Activated CD8-positive, alpha-beta memory T cell treated with anti-CD3 and anti-CD28 coated beads for 48 hours (primary cell): ENCODE measurements at places on chromosomes 7 and 10.
A peak's percentile ranks its signal among the peaks of the same experiment; 100 is the strongest.

- peak; percentile 17 for DNase-seq
Observed at GRCh38 chr10:17144757-17145156, 15.1 kb upstream of the CUBN start.

GRCh38 chr7:20232848-20233247 lies 15.7 kb upstream of the MACC1 start:
- no peak for DNase-seq

GRCh38 chr10:88346144-88346977 lies 236.8 kb downstream of the RNLS start:
- DNase-seq, result no peak

GRCh38 chr7:155992538-155992937 lies 180.3 kb upstream of the SHH start:
- no peak for DNase-seq

- no peak for DNase-seq
Observed at GRCh38 chr10:119724593-119725516, 995 bp upstream of the INPP5F start.

DNA sequence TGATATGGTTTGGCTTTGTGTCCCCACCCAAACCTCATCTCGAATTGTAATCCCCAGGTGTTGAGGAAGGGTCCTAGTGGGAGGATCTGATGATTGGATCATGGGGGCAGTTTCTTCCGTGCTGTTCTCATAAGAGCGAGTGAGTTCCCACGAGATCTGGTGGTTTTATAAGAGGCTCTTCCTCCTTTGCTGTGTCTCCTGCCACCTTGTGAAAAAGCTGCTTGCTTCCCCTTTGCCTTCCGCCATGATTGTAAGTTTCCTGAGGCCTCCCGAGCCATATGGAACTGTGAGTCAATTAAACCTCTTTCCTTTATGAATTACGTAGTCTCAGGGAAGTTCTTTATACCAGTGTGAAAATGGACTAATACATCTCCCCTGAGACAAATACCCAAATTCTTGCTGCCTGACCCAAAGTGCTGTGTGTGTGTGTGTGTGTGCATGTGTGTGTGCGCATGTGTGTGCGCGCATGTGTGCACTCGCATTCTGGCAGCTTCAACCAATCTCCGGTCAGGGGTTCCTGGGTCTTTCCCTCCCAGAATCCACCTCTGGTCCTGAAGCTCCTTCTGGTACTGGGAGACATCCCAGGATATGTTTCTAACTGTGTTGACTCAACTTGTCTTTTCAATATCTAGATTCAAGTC lies 98.1 kb upstream of the LRRC4 start:
- no peak for DNase-seq

DNA sequence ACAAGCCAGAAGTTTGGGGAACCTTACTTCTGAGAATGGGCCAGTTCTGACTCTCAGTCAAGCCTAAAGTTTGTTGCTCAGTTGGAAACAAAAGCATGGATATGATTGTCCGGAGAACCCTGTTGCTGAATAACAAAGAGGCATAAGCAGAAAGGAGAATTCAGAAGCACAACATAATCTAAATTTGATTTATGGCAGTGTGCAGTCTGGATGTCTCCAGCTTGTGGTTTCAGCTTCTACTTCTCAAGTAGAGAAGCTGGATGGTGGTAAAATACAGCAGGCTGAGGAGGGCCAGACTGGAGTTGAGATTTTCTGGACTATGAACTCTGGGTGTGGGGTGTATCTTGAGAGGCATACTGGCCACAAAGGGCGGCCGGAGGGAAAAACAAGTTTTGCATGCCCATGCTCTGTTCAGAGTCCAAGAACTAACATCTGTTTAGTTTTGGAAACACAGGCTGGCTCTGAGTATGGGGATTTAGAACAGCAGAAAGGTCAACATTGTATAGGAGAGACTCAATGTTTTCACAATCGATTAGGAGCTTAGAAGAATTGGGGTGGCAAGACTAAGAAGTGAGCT lies 592.9 kb downstream of the CNTNAP2 start:
- DNase-seq, result no peak

- no peak for DNase-seq
Observed at GRCh38 chr7:96136600-96137239, 185.2 kb downstream of the SLC25A13 start.

- DNase-seq, result no peak
Observed at GRCh38 chr7:88013981-88014380, 79.9 kb downstream of the ADAM22 start.

DNA sequence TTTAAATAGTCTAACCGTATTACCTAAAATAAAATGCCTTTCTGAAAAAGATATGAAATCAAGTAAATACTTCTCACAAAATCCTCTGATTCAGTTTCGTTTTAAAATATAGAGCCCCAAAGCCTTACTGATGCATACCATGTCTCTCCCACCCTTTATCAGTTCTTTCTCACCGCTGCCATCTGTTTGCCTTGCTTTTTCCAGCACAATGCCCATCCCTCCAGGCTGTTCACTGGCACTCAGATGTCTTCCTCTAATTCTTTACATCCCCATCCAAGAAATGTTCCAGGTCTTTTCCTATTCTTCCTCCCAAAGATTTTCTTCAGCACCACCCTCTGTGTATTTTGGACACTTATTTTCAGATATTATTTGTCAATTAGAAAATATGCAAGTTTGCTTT lies 116.5 kb upstream of the LRRN3 start:
- DNase-seq, result no peak

DNA sequence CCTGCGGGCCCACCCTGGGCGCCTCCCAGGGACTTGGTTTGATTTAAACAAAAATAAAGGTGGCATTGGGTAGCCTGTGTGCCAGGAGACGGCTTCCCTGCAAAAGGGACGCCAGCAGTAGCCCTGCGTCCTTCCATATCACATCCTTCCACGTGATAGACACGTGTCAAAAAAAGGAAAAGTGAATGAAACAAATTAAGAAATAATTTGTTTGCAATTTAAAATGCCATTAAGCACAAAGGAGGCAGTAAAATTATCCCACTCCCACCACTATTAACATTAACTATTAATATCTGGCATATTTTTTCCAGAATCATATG lies 7.6 kb downstream of the TACR2 start:
- DNase-seq, result no peak

GRCh38 chr10:634256-634655 lies 55.2 kb downstream of the DIP2C start:
- no peak for DNase-seq

- DNase-seq, result no peak
Observed at GRCh38 chr10:10482613-10483012, 535.1 kb upstream of the CELF2 start.

GRCh38 chr10:132847856-132848255 lies 61.9 kb upstream of the NKX6-2 start:
- no peak for DNase-seq

DNA sequence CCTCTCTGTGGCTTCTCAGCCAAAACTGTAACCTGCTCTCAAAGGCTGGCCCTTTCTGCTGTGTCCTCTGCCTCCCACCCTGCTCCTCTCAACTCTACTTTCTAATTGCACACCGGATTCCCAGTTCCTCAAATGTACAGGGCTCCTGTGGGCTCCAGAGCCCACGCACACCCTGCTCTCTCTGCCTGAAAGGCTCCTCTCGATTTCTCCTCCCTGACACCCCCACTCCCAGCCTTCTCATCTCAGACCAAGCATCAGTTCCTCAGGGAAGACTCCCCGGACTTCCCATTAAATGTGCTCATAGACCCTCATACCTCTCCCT lies 111.7 kb upstream of the STEAP1B start:
- DNase-seq, result no peak

DNA sequence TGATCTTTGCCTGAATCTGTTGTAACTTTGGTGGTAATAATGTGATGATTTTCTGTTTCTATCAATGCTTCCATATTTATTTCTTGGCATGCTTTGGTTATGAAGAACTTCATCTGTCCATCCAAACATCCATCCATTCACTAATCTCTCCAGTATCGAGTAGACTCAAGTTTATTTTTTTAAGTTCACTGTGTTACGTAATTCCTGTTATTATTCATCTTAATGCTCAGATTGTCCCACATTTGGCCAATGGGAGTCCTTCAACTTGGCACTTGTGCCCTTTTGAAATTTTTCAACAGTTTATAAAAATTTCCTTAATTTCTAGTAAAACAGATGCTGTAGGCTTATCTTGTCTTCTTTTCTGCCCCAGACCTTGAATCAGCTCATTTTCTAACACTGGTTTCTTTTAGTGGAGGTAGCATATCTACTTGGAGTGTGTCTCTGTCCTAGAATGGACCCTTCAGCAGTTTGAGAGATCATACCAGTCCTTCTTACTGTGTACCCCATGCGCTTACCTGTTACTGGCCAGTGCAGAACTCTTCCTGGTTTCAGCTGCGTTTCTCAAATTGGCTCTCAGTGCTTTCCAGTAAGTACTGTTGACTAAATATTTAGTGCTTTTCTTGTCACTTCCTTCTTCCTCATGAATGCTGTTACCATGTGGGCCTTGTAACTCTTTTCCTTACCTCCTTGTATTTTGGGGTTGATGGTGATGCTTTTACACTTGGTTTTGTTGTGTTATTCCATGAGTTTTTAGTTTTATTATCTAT lies 100.8 kb downstream of the MLLT10 start:
- no peak for DNase-seq

DNA sequence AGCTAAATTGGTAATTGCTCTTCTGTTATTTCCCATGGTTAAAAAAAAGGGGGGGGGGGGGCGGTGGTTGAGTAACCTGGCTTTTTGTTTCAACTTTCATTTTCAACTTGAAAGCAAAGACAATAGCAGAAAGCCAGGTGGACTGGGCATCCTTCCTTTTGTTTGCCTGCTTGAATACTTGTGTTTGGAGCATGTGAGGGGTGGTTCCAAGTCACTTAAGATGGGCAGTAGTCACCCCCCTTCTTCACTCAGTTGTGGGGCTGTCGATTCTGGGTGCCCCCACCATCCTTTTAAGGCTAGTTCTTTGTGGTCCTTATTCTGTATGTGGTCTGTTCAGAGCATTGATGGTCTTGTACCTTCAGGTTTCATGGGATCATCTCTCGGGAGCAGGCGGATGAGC lies 165.6 kb upstream of the PRR15 start:
- DNase-seq, result no peak

DNA sequence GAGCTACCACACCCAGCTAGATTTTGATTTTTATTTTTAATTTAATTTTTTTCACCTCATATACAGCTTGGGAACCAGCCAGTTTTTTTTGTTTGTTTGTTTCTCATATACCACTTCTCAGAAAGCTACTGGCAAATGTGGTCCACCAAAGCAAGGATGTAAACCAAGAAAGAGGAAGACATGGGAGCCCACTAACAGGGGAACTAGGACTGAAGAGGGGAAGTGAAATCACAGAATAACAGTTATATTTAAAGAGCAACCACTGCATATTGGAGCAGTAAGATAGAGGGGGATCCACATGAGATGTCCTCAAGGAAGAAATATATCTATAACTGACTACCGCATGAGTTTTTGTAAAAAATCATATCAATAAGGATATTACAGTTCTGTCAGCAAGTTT lies 10.5 kb downstream of the CPVL start:
- DNase-seq, result no peak

- no peak for DNase-seq
Observed at GRCh38 chr7:47088329-47089067, 493.4 kb downstream of the TNS3 start.

- no peak for DNase-seq
Observed at GRCh38 chr7:117963264-117964197, 90.3 kb upstream of the CTTNBP2 start.

GRCh38 chr10:95572131-95572820 lies 11.1 kb upstream of the SORBS1 start:
- DNase-seq, result no peak

- no peak for DNase-seq
Observed at GRCh38 chr10:131770946-131771633, 129.7 kb upstream of the PPP2R2D start.

- DNase-seq, result no peak
Observed at GRCh38 chr10:68560943-68561864, 1.1 kb downstream of the TET1 start.

GRCh38 chr10:63491588-63492316 lies 26.0 kb upstream of the JMJD1C start:
- DNase-seq, result no peak

GRCh38 chr10:49225218-49225876 lies 37.2 kb upstream of the TMEM273 start:
- no peak for DNase-seq

DNA sequence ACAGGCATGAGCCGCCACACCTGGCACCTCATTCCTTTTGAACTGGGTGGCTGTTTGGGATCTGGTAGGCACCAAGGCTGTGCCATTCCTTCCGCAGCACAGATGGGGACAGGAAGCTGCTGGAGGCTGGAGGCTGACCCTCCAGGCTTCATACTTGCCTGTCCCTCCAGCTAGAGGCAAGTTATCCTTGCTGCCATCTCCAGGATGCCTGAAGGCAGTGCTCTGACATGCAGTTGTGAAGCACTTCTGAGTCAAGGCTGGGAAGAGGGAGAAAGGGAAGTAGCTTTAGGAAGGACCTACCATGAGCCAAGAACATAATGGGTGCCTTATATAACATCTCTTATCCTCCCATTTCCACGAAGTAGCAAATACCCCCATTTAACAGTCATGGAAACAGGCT lies 9.5 kb downstream of the MARVELD1 start:
- no peak for DNase-seq

- no peak for DNase-seq
Observed at GRCh38 chr10:120979435-120980278, 128.5 kb downstream of the WDR11 start.

DNA sequence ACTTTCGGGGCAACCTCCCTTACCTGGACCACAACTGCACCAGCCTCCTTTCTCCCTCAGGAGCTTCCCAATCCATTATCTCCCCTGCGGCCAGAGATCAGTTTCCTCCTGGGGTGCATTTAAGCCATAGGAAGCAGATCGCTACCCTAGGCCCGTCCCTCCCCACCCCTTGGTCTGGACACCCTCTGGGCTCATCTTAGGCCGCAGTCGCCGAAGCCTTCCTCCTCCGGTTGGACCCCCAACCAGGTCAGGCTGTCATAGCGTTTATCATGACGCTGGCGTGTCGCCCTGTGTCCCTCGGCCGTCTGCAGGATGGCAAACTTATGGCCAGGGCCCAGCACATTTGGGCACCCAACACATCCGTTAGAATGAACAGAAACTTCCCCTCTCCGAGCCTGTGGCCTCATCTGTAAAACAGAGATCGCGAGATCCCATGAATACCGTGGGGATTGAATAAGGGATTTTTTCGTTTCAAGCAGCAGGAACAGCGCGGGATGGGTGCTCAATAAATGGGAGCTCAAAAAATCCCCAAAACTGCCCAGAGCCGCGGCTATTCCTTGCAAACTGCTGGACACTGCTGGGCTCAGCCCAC lies 669 bp upstream of the AP5Z1 start:
- no peak for DNase-seq

GRCh38 chr7:76330261-76330660 lies 27.8 kb downstream of the HSPB1 start:
- DNase-seq, result no peak

GRCh38 chr7:118239014-118239413 lies 14.5 kb downstream of the ANKRD7 start:
- no peak for DNase-seq

GRCh38 chr10:25285809-25286208 lies 111.0 kb downstream of the GPR158 start:
- no peak for DNase-seq

- DNase-seq, result no peak
Observed at GRCh38 chr10:110852947-110853346, 18.8 kb upstream of the PDCD4 start.

- no peak for DNase-seq
Observed at GRCh38 chr7:34091321-34091917, 186.1 kb downstream of the BMPER start.

GRCh38 chr10:1241322-1241890 lies 185.2 kb downstream of the WDR37 start:
- no peak for DNase-seq
